ENCODE measurements at places on chromosomes 5 and 9.

GRCh38 chr5:112210430-112211005, 208.6 kb downstream of the EPB41L4A start:
- DNase-seq = no peak

DNA sequence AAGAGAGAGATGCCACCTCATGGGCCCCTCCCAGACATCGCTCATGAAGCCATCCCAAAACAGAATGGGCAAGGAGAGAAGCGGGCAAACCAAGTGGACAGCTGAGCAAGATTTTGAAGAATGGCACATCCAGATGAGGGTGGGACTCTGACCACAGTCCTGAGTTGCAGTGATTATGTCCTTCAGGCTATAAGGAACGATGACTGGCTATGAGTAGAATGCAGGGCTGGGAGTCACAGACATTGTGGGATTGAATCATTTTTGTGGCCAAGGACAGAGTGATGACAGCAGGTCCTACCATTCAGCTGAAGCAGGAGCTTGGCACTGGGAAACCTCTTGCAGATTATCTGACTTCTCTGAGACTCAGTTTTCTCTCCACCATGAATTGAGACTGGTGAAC, 245.7 kb upstream of the SLC30A5 start:
- no peak for DNase-seq

- DNase-seq = no peak
These were observed 95.4 kb downstream of the CDH12 start for GRCh38 chr5:22757776-22758175.

- peak; percentile 58 for DNase-seq
These were observed 214.6 kb upstream of the C9orf72 start for GRCh38 chr9:27787891-27788290.

GRCh38 chr9:79176014-79176697, 395.6 kb upstream of the TLE4 start:
- no peak for DNase-seq

GRCh38 chr9:124870723-124871122, 8.8 kb downstream of the ARPC5L start:
- DNase-seq = no peak

- no peak for DNase-seq
These were observed 29.2 kb downstream of the SUSD1 start for GRCh38 chr9:112145886-112146285.

DNA sequence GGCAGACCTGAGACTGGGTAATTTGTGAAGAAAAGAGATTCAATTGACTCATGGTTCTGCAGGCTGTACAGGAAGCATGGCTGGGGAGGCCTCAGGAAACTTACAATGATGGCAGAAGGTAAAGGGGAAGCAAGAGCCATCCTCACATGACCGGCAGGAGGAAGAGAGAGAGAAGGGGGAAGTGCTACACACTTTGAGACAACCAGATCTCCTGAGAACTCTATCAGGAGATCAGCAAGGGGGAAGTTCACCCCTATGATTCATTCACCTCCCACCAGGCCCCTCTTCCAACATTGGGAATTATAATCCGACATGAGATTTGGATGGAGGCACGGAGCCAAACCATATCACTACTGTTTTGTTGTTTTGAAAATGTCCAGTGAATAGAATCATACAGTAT, 110.2 kb downstream of the DAPK1 start:
- peak; percentile 84 for DNase-seq
